ENCODE measurements at places on chromosomes 16 and 17.

DNA sequence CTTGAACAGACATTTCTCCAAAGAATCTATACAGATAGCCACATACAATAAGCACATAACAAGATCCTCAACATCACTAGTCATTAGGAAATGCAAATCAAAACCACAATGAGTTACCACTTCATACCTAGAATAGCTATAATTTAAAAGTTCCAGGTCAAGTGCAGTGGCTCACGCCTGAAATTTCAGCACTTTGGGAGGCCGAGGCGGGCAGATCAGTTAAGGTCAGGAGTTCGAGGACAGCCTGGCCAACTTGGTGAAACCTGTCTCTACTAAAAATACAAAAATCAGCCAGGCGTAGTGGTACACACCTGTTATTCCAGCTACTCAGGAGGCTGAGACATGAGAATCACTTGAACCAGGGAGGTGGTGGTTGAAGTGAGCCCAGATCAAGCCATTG, 19.9 kb downstream of the RANBP10 start:
- DNase-seq, result no peak

DNA sequence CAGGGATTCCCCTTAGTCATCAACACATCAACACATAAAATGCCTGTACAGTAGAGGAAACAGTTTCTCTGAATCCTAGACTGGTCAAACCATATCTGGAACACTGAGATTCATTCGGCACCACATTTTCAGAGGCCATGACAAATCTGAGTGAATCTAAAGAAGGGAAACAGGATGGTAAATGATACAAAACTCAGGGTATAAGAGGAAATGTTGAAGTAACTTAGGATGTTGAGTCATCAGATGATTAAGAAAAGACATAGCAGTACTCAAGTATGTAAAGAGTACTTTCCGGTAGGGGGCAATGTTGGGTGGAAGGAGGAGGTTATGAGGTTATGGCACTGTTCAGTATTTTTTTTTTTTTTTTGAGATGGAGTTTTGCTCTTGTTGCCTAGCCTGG, 358.5 kb upstream of the PMFBP1 start:
- DNase-seq, result peak; percentile 65

DNA sequence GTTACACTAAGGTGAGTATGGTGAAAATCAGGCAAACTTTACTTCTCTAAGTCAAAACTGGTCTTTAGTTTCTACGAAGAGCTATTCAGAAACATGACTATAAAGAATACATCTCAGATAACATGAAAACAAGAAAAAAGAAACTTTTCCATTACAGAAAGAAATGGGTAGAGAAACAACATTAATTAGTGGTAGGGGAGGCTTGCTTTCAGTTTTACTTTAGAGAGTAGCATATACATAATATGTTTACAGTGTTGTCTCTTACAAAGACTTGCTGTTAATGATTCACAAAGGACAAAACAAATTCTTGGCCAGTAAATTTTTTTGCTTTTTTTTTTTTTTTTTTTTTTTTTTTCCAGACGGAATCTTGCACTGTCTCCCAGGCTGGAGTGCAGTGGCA, 34.2 kb downstream of the CRLF3 start:
- DNase-seq, result no peak

GRCh38 chr17:319266-319665, 33.3 kb downstream of the RPH3AL start:
- no peak for DNase-seq

DNA sequence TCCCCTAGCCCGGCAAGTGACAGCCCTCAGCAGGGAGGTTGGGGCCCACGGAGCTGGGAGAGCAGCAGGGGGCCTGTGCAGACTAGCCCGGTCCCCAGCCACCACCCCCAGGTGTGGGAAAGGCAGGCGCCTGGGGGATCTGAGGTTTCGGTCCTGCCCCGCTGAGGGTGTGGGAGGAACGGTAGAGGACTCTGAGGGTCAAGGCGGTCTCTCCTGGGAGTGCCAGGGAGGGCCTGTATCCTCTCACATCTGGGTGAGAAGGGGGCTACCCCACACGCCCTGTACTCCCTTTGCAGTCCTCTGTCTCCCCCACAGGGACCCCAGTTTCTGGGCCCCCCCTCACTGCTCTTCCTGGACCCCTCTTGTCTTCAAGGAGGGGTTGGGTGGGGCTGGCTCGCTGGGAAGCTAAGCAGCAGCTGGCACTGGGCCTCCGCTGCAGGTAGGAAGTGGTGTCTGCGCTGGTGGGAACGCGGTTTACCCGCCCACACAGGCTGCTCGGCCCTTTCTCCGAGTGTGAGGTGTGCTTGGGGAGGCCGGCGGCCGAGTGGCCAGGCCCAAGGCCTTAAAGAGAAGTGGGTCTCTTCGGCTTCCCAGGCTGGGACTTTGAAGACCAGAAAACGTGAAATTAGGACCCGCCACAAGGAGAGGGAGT, 15.4 kb downstream of the CD7 start:
- DNase-seq, result no peak

GRCh38 chr16:9053006-9053601, 38.3 kb upstream of the HAPSTR1 start:
- DNase-seq, result peak; percentile 83

GRCh38 chr17:83151442-83152226, 72.2 kb downstream of the METRNL start:
- DNase-seq, result peak; percentile 48

DNA sequence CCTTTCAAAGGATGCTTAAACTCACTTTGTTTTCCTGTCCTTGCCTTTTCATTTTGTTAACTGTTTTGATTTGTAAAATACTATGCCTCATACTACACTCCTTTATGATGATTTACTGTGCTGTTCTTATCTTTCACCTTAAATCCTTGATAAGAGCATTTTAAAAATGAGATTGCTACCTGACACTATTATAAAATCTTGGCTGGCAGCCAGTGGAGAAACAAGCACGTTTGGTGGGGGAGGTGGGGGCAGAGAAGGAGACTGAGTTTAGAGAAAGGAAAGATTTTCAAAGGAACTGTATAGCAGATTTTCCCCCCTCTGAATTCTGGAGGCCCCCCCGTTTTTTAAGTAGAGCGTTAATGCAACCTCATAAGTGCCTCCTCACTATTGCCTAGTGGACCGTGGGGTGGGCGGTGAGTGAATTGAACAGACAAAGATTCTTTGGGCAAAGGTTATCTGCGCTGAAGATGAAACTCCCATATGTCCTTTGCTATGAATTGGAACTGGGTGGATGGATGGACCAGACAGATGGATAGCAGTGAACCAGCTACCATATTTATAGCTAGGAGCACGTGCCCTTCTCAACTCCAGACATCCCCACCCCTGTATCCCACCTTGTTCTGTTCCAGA, 200.2 kb downstream of the CCDC182 start:
- DNase-seq, result no peak

DNA sequence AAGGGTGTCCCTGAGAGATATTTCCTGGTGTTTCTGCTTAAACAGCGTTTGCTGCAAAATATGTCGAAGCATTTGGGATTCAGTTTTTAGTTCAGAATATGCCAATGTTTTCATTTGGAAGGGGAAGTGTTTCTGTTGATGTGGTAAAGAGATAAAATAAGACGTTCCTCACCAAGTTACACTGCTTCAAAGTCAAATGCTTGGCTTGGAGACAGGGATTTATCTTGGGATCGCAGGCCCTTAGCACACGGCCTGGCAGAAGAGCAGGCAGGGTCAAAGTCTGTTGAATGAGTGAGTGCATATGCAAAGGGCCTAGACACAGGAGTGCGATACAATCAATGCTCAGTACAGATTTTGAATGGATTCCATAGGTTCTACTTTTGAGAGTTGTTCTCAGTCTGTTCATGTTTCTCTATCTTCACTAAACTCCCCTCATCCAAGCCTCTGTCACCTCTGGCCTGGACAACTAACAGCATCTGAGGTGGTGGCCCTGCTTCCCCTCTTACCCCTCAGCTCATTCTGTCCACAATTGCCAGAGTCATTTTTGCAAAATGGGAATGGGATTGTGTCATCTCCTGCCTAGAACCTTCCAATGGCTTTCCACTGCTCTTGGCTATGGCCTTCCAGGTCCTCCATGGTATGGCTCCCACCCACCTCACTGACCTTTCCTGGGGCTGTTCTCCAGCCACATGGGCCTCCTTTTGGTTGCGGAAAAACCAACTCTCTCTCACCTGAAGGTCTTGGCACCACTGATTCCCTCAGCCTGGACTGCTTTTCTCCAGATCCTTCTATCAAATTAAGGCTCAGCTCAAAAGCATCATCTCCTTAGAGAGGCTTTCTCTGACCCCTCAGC, 3.2 kb downstream of the DEXI start:
- DNase-seq, result no peak

- DNase-seq, result no peak
Measured at GRCh38 chr17:76004750-76005262, 4.2 kb downstream of the CDK3 start.

- no peak for DNase-seq
Measured at GRCh38 chr17:2083613-2084035, 28.7 kb downstream of the HIC1 start.

DNA sequence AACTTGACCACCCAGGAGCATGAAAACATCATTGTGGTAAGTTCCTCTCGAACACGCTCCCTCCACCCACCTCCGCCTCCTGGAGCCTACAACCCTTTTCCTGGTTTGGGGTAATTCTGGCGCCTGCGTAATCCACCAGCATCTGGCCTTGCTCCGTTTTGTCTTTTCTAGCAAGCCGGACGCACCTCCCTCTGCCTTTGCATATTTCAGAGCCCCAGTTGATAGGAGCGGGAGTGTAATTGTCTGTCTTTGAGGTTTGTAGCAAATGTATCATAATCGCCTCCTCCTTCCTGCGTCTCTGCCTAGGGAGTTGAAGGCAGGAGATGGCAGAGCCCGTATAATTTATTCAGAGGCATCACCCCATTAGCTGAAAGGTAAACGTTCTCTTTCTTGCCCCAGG, 121.3 kb upstream of the PLCG2 start:
- DNase-seq, result no peak

GRCh38 chr17:75238684-75239191, 22.7 kb downstream of the GGA3 start:
- DNase-seq, result peak; percentile 54

GRCh38 chr17:41549596-41550039, 21.5 kb upstream of the KRT19 start:
- no peak for DNase-seq
